ENCODE measurements at places on chromosomes 6 and 20.

- DNase-seq: no peak
- H3K4me1 ChIP-seq: peaks cover 4% of the 10 kb centered on the region
These were observed 8.7 kb upstream of the TBX18 start for GRCh38 chr6:84773133-84773430.

- H3K36me3 ChIP-seq: no peaks in the 10 kb centered on the region
- H3K4me3 ChIP-seq: no peak overlapping the region
These were observed 126.5 kb upstream of the CITED2 start for GRCh38 chr6:139500977-139501376.

GRCh38 chr6:7895125-7895423 is 15.5 kb downstream of the TXNDC5 start:
- no peak for DNase-seq
- no peaks in the 10 kb centered on the region for H3K27me3 ChIP-seq
- no peak overlapping the region for H3K27ac ChIP-seq

DNA sequence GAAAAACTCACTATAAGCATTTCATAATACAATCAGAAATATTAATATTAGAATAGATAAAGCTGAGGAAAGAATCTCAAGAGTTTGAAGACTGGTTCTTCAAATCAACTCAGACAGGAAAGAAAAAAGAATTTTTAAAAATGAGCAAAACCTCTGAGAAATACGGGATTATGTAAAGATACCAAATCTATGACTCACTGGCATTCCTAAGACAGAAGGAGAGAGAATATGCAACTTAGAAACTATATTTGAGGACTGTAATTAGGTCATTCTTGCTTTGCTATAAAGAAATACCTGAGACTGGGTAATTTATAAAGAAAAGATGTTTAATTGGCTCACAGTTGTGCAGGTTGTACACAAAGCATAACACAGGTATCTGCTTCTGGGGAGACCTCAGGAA is 665.1 kb downstream of the RNF144B start:
- H3K36me3 ChIP-seq: no peaks in the 10 kb centered on the region
- no peak overlapping the region for H3K27ac ChIP-seq
- no peaks in the 10 kb centered on the region for H3K4me1 ChIP-seq

DNA sequence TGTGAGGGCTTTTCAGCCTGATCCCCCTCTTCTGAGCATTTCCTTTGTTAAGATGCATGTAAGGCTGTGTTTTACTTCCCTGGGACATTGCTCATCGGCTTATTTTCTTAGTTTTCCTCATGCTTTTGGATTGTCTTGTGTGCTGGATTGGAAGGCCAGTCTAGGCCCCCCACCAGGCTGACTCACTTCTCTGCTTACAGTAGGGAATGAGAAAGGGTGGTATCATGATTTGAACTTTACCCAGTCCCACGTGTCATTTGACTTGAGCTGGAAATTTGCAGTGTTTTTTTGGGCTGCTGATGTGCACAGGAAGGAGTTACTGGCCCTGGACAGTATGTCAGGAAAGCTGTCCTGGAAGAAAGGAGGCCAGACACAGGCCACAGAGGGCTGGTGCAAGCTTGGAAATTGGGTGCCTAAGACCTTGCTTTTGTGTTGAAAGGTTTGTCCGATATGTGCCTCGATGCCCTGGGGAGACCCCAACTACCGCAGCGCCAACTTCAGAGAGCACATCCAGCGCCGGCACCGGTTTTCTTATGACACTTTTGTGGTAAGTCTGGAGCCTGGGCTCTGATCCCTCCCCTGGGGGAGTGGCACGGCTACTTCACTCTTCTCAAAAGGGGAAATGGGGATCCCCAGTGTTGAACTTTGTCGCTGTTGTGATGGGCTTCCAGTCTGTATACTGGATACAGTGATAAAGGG is 12.8 kb downstream of the RNF114 start:
- DNase-seq: no peak
- peaks cover 82% of the 10 kb centered on the region for H3K36me3 ChIP-seq
- H3K27me3 ChIP-seq: no peaks in the 10 kb centered on the region
- H3K4me1 ChIP-seq: no peaks in the 10 kb centered on the region
- H3K4me3 ChIP-seq: no peak overlapping the region

- no peaks in the 10 kb centered on the region for H3K36me3 ChIP-seq
- DNase-seq: no peak
- H3K27ac ChIP-seq: 0 out of 2 replicates have a peak within 1 kb of the TSS, but pooled peaks have one; percentile 3
- peaks cover 3% of the 10 kb centered on the region for H3K4me1 ChIP-seq
- H3K27me3 ChIP-seq: no peaks in the 10 kb centered on the region
These were observed at the start of gene PERP for GRCh38 chr6:138107078-138107751. Gene PERP, minus strand, starts transcription at chr6:138107419. Its CDS starts 79 bp downstream, at chr6:138107340.

DNA sequence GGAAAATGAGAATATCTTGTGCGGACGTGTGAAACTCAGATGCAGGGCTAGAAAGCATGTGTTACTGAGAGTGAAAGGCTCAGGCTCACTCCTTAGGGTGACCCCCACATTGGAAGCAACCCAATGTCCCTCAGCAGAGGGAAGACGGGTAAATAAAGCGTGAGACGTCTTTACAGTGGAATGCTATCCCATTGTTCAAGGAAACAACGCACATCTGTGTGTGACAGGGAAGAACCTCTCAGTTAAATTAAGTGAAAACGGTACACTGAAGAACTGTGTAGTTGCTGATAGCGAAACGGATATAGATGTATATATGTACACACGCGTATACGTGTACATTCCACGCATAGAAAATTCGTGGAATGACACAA is 839 bp downstream of the HNF4A start:
- no peaks in the 10 kb centered on the region for H3K36me3 ChIP-seq
- DNase-seq: no peak
- no peak overlapping the region for H3K4me3 ChIP-seq

GRCh38 chr20:20461551-20461950 is 93.6 kb downstream of the INSM1 start:
- H3K36me3 ChIP-seq: no peaks in the 10 kb centered on the region
- H3K27me3 ChIP-seq: no peaks in the 10 kb centered on the region
- no peak overlapping the region for H3K27ac ChIP-seq
- H3K4me1 ChIP-seq: peaks cover 24% of the 10 kb centered on the region

GRCh38 chr6:2982426-2983117 is 11.2 kb upstream of the SERPINB6 start:
- DNase-seq: no peak
- no peaks in the 10 kb centered on the region for H3K27me3 ChIP-seq
- no peak overlapping the region for H3K4me3 ChIP-seq
- no peaks in the 10 kb centered on the region for H3K36me3 ChIP-seq
- H3K4me1 ChIP-seq: peaks cover 6% of the 10 kb centered on the region
- no peak overlapping the region for H3K27ac ChIP-seq

GRCh38 chr20:11958855-11959254 is 41.2 kb downstream of the BTBD3 start:
- H3K27ac ChIP-seq: no peak overlapping the region
- H3K36me3 ChIP-seq: no peaks in the 10 kb centered on the region
- no peak overlapping the region for H3K4me3 ChIP-seq
- DNase-seq: no peak
- H3K27me3 ChIP-seq: no peaks in the 10 kb centered on the region

DNA sequence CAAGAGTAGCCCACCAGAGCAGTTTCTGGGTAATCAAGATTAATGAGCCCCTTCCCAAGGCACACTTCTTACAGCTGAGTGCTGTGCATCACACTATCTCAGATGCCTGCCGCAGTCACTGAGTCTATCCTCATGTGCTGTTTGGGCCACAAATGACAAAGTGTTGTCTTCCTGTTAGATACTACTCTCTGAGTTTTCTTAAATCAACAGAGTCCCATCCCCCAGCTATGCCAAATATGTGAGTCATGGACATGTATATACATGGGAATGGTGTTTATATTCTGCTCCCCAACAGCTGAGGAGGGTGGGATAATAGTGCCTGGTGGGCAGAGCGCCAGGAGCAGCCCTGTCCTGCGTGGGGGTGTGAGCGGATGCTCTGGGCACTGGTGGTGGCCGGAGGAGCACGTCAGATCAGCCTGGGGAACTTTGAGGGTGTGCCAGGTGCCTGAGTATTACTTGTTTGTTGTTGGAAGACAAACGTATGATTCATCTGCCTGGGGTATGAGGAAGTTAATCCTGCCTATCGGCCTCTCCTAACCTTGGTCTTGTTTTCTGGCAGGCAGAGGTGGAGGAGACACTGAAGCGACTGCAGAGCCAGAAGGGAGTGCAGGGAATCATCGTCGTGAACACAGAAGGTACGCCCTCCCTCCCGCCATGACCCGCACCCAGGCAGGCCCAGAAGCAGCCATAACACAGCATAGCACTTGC is 9.6 kb downstream of the DYNLRB1 start:
- no peak overlapping the region for H3K27ac ChIP-seq
- peaks cover 3% of the 10 kb centered on the region for H3K4me1 ChIP-seq
- H3K36me3 ChIP-seq: peaks cover 19% of the 10 kb centered on the region
- no peak for DNase-seq

GRCh38 chr6:25883536-25883935 is 9.5 kb upstream of the SLC17A3 start:
- no peaks in the 10 kb centered on the region for H3K36me3 ChIP-seq
- no peak overlapping the region for H3K27ac ChIP-seq
- H3K27me3 ChIP-seq: no peaks in the 10 kb centered on the region

DNA sequence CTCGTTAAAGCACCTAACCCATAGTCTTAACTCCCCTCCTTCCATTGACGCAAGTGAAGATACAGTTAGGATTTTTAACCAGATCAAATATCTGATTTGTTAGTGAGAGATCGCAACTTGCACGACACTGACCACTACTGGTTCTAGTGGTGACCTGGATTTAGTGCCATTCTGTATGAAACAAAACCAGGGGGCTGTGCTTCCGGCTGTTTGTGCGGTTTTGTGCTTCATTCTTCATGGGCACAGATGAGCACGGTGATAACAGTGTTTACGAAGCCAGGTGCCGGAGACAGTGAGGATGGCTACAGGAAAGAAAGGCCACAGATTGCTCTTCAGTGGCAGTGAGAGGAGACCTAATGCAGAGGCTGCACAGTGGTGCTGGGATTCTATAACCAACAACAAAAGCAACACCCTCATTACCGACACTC is 75.5 kb downstream of the NOL4L start:
- no peaks in the 10 kb centered on the region for H3K27me3 ChIP-seq
- DNase-seq: no peak
- no peaks in the 10 kb centered on the region for H3K4me1 ChIP-seq
- no peaks in the 10 kb centered on the region for H3K36me3 ChIP-seq
- H3K27ac ChIP-seq: no peak overlapping the region

DNA sequence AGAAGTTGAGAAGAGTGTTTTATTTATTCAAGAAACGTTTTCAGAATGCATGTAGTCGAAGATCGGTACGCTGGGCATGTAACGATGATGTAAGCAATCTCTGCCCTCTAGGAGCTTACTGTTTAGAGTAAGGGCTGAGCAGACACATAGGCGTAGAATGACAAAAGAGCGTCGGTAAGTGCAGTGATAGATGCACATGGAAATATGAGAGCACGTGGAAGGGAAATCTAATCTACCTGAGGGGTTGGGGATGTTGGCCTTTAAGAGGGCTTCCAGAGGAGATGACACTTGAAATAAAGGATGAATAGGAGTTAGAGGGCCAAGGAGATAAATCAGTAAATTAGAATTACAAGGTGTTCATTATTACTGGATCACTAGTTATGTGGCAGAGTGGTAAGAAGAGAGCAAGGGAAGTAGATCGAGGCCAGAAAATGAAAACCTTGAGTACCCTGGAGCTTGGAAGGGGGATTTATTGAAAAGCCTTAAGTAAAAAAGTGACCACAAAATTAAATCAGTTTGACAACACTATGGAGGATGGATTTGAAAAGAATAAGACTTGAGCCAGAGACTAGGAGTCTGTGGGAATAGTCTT is 782 bp downstream of the TRMT11 start:
- no peaks in the 10 kb centered on the region for H3K36me3 ChIP-seq
- peak overlapping the region; percentile 82 for H3K27ac ChIP-seq
- no peaks in the 10 kb centered on the region for H3K27me3 ChIP-seq
- peaks cover 10% of the 10 kb centered on the region for H3K4me1 ChIP-seq

- no peak overlapping the region for H3K27ac ChIP-seq
- H3K4me3 ChIP-seq: no peak overlapping the region
- no peak for DNase-seq
- no peaks in the 10 kb centered on the region for H3K36me3 ChIP-seq
These were observed 220.7 kb upstream of the CITED2 start for GRCh38 chr6:139595183-139595582.

DNA sequence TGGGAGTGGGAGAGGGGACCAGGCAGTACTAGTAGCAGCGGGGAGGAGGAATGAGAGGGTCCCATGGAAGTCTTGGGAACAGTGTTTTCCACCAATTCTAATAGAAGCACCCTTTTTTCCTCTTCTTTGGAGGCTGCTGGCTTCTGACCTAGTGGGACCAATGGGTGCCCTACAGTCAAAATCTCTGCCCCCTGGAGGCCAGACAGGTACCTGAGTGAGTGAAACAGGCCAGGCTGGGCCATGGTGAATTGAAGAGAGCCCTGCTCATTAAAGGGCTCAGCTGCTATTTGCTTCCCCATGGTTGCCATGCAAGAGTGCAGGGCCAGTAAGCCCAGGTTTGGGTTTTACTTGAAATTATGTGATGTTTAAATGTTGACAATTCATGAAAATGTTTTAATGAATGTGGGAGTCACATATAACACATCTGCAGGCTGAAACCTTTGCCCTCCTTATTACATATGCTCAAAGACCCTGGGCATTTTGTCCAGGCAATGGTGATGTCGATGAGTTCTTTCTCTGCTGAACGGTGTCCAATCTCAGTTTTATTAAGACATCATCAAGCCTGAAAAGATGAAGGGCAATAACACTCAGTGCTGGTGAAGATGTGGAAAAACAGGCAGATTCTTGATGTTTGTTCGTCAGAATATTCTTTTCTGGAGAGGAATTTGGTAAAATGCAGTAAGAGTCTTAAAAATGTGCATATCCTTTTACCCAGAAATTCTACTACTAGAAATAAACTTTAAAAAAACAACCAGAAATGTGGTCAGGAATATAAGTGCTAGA is 42.3 kb upstream of the OCSTAMP start:
- DNase-seq: no peak
- no peaks in the 10 kb centered on the region for H3K27me3 ChIP-seq
- no peak overlapping the region for H3K27ac ChIP-seq
- no peaks in the 10 kb centered on the region for H3K4me1 ChIP-seq
- no peak overlapping the region for H3K4me3 ChIP-seq

DNA sequence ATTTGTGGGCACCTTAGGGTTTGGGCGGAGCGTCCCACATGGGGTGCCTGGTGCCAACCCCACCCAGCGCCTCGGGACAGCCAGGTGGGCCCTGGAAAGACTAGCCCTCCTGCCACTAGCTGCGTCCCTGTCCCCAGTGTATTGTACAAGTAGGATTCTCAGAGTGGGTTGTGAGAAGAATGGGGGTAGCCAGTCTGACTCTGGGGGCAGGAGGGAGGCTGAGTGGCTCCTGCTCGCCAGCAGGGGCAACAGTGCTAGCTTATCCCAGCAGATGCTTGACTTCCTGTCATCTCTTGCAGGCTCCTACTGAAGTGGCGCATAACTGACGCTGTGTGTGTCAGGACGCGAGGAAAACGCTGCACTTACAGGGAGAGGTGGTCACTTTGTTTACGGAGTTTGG is 9.3 kb downstream of the PSMA7 start:
- H3K27me3 ChIP-seq: no peaks in the 10 kb centered on the region
- no peaks in the 10 kb centered on the region for H3K4me1 ChIP-seq
- H3K4me3 ChIP-seq: no peak overlapping the region

- no peak overlapping the region for H3K27ac ChIP-seq
- peak; percentile 80 for DNase-seq
- peak overlapping the region; percentile 78 for H3K4me3 ChIP-seq
- H3K36me3 ChIP-seq: no peaks in the 10 kb centered on the region
- H3K27me3 ChIP-seq: peaks cover 80% of the 10 kb centered on the region
- H3K4me1 ChIP-seq: peaks cover 15% of the 10 kb centered on the region
These were observed 5.3 kb downstream of the LINC00237 start for GRCh38 chr20:21100578-21101452.

- no peak for DNase-seq
- H3K27ac ChIP-seq: no peak overlapping the region
- no peaks in the 10 kb centered on the region for H3K36me3 ChIP-seq
- H3K4me1 ChIP-seq: no peaks in the 10 kb centered on the region
- H3K4me3 ChIP-seq: no peak overlapping the region
These were observed 306.5 kb upstream of the RUNX2 start for GRCh38 chr6:45021676-45022075.

GRCh38 chr6:71205336-71205956 is 83.2 kb upstream of the OGFRL1 start:
- no peak overlapping the region for H3K4me3 ChIP-seq
- H3K36me3 ChIP-seq: no peaks in the 10 kb centered on the region
- no peaks in the 10 kb centered on the region for H3K27me3 ChIP-seq

Data from H1 (cell line).